ENCODE measurements at places on chromosomes 3 and 15. TPM values are rescaled to one million over a fixed set of nuclear protein-coding genes. Genes with fewer than 3 reads are reported as not detected.

GRCh38 chr3:134320749-134321148 lies 53.5 kb downstream of the AMOTL2 start:
- no peak for DNase-seq

- no peak for DNase-seq
These were observed 36.7 kb downstream of the PXYLP1 start for GRCh38 chr3:141268306-141268705.

SIAH2 gene
- 18.6 TPM for total RNA-seq

DNA sequence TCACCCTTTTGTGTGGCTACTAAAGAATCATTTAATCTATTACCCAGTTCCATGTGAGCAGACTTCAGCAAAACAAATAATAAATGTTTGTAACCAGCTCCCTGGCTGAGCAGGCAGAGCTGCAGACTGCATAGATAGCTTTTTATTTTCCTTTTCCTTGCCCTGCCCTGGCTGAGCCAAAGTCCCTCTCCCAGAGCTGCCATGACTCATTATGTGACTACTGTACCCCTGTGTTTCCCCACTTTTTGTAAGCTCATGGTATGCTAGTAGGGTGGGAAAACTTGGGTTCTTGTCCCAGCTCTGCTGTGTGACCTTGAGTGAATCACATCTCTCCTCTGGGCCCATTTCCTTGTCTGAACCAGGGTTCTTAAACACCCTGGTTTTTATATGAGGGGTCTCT lies 127.5 kb downstream of the CLSTN2 start:
- DNase-seq: no peak

COL8A1 gene
- 56.1 TPM for total RNA-seq

DNA sequence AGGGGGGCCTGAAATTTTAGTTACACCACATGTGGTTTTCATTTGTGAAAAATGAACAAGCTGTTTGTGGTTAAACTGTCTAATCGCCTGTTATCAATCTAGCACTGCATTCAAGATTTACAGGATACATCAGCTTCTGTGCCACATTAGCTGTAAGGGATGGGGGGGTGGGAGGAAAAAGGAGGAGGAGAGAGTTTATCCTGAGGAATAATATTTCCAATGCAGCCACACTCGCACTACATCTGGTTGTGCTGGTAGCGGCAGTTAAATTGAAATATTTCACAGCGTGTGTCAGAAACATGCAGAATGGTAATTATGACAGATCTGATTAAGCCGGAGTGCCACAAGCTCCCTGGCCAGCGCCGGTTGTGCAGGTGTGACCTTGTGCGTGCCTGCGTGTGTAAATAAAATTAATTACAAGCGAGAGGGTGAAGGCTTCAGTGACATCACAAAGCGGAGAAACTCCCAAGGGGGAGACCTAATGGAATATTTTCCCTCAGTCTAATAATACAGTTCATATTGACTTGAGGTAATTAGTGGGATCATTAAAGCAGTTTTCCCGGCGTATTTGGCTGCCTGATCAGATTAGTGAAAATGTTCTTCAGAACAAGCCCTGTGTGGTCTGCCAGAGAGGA lies 55.5 kb downstream of the SATB1 start:
- DNase-seq: no peak

GRCh38 chr3:133886031-133886722 lies 9.5 kb downstream of the RAB6B start:
- DNase-seq: no peak

AHSG gene
- total RNA-seq: not detected

- no peak for DNase-seq
These were observed 403.3 kb upstream of the SGO1 start for GRCh38 chr3:20589275-20589674.

MESP2 gene
- total RNA-seq: not detected

GRCh38 chr15:68518785-68519430 lies 59.9 kb upstream of the CORO2B start:
- DNase-seq: no peak

GRCh38 chr3:111874177-111874820 lies 15.2 kb downstream of the PHLDB2 start:
- no peak for DNase-seq

SAXO2 gene
- 15.8 TPM for total RNA-seq

DNA sequence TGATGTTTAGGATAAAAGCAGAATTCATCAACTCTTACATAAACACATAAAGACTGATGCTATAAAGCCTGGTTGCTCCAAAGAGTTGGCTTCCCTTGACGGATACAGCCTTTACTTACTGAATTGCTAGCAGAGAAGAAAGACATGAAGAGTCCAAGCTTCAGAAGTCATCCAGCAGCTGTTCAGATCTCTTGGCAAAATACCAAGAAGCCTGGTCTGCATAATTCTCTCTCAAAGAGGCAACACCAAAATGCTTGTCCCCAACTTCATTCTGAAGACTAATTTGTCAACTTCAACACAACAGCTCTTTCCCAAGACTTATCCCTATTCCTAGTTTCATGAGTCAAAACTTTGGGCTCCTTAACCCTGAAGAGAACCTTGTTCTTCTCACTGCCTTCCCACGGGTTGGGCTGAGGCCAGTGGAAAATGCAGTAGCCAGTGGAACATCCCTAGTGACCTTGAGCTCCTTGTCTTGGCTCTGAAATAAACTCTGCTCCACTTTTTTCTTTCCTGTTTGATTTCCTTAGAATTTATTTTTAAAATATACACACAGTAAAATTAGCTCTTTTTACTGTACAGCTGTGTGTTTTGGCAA lies 119.2 kb upstream of the THBS1 start:
- DNase-seq: no peak

- no peak for DNase-seq
These were observed 195.9 kb downstream of the KLHL25 start for GRCh38 chr15:85598718-85599398.

SLC15A2 gene
- total RNA-seq: 63.6 TPM

- no peak for DNase-seq
These were observed 980 bp downstream of the PARP9 start for GRCh38 chr3:122562923-122563716.

ACKR4 gene
- total RNA-seq: 8.5 TPM
